ENCODE measurements at places on chromosomes 7 and 10. TPM values are rescaled to one million over a fixed set of nuclear protein-coding genes. Genes with fewer than 3 reads are reported as not detected.

ADAMTS14 gene
- total RNA-seq = 0.87 TPM

DNA sequence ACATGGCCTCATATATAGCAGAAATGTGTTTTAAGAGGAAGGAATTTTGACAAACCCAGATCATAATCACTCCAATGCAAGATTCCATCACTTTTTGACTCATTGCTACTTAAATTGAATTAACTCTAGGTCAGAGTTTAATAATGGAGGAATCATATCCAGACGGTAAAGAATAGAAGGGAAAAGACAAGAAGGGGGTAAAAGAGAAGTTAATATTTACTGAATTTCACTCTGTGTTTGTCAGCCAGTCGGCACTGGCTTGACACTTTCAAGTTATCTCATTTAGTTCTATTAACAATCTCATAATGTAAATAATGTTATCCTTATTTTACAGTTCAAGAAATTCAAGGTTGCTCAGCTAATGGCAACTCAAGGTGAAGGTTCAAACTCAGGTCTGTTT lies 147.5 kb downstream of the SEMA3A start:
- H3K4me3 ChIP-seq = no peak overlapping the region
- H3K27me3 ChIP-seq = no peaks in the 10 kb centered on the region
- no peaks in the 10 kb centered on the region for H3K36me3 ChIP-seq
- H3K27ac ChIP-seq = no peak overlapping the region

FEZF1 gene
- total RNA-seq = not detected

DNA sequence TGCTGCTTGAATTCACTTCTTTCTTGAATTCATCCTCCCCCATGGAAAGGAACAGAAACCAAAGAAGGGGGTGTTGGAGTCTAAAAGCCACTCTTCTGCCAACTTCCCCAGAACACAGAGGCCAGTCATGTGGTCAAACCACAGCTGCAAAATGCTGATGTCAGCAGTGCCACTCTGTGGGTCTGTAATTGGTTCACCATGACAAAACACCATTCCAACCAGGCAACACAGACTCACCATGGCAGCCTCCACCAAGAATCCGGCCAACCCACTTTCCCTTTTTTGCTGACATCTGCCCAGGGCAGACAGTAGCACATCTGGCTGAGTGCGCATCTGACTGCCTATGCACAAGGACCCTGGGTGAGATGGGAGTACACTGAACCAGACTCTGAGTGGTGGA lies 16.8 kb downstream of the OSBPL3 start:
- H3K27me3 ChIP-seq = no peaks in the 10 kb centered on the region
- peaks cover 6% of the 10 kb centered on the region for H3K4me1 ChIP-seq
- H3K36me3 ChIP-seq = no peaks in the 10 kb centered on the region
- H3K4me3 ChIP-seq = no peak overlapping the region
- no peak overlapping the region for H3K27ac ChIP-seq
- no peak for DNase-seq

- peak; percentile 3 for DNase-seq
- no peaks in the 10 kb centered on the region for H3K4me1 ChIP-seq
- H3K4me3 ChIP-seq = no peak overlapping the region
- H3K27ac ChIP-seq = no peak overlapping the region
- H3K27me3 ChIP-seq = no peaks in the 10 kb centered on the region
These were observed 175.8 kb upstream of the SORCS1 start for GRCh38 chr10:107340326-107340725.

OR2A1 gene
- total RNA-seq = not detected

CREB5 gene
- 27.9 TPM for total RNA-seq

GRCh38 chr10:127997271-127997670 lies 90.4 kb downstream of the PTPRE start:
- H3K27me3 ChIP-seq = no peaks in the 10 kb centered on the region
- no peaks in the 10 kb centered on the region for H3K36me3 ChIP-seq
- H3K27ac ChIP-seq = peak overlapping the region; percentile 15
- no peak overlapping the region for H3K4me3 ChIP-seq
- DNase-seq = no peak

DNA sequence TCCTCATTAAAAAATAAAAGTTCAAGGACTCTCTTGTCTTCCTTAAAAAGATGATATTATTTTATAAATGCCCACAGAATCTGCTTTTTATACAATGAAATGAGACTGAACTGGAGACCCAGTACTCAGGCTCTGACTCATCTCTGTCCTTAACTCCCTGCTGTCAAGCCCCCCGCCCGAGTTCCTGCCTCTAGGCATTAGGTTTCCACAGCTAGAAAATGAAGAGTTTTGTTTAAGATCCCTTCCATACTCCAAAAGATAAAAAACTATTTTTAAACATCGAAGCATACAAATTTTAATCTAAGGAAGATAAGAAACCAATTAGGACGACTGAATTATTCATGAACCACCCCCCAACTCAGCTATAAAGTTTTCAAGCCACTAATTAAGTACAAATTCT lies 97.7 kb upstream of the FEZF1 start:
- no peak overlapping the region for H3K4me3 ChIP-seq
- no peaks in the 10 kb centered on the region for H3K36me3 ChIP-seq
- DNase-seq = no peak
- no peaks in the 10 kb centered on the region for H3K4me1 ChIP-seq
- H3K27me3 ChIP-seq = no peaks in the 10 kb centered on the region

GRCh38 chr7:106054971-106055532 lies 57.1 kb downstream of the SYPL1 start:
- no peak overlapping the region for H3K27ac ChIP-seq
- no peaks in the 10 kb centered on the region for H3K36me3 ChIP-seq
- H3K4me1 ChIP-seq = peaks cover 3% of the 10 kb centered on the region
- peaks cover 2% of the 10 kb centered on the region for H3K27me3 ChIP-seq

TDRD1 gene
- not detected for total RNA-seq

NEURL1 gene
- total RNA-seq = 4.6 TPM

GRCh38 chr7:150737265-150738055 lies at the start of gene GIMAP5:
Gene GIMAP5 (plus strand): TSS chr7:150737418. CDS start chr7:150740885, 3,467 bp downstream.
- H3K27me3 ChIP-seq = peaks cover 38% of the 10 kb centered on the region
- no peak for DNase-seq
- no peak within 1 kb of the TSS for H3K27ac ChIP-seq
- H3K36me3 ChIP-seq = no peaks in the 10 kb centered on the region

- no peaks in the 10 kb centered on the region for H3K4me1 ChIP-seq
- H3K36me3 ChIP-seq = no peaks in the 10 kb centered on the region
- H3K27me3 ChIP-seq = no peaks in the 10 kb centered on the region
- H3K27ac ChIP-seq = no peak overlapping the region
These were observed 42.7 kb upstream of the PPP2R2D start for GRCh38 chr10:131858118-131858515.

NPSR1 gene
- total RNA-seq = not detected

ANKRD22 gene
- total RNA-seq = 4.2 TPM

DNA sequence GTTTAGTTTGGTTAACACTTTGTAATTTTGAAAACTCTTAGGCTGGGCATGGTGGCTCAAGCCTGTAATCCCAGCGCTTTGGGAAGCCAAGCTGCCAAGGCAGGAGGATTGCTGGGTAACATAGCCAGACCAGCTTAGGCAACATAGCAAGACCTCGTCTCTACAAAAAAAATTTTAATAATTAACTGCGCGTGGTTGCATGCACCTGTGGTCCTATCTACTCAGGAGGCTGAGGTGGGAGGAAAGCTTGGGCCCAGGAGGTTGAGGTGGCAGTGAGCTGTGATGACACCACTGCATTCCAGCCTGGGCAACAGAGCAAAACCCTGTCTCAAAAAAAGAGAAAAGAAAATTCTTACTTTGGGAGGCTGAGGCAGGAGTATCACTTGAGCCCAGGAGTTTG lies 18.2 kb downstream of the MYOZ1 start:
- no peak overlapping the region for H3K27ac ChIP-seq
- peaks cover 3% of the 10 kb centered on the region for H3K4me1 ChIP-seq

GRCh38 chr10:35092851-35093250 lies 2.7 kb upstream of the CUL2 start:
- no peaks in the 10 kb centered on the region for H3K27me3 ChIP-seq
- peaks cover 8% of the 10 kb centered on the region for H3K4me1 ChIP-seq
- H3K27ac ChIP-seq = no peak overlapping the region
- no peaks in the 10 kb centered on the region for H3K36me3 ChIP-seq
- no peak overlapping the region for H3K4me3 ChIP-seq

IFIT1B gene
- not detected for total RNA-seq

DNA sequence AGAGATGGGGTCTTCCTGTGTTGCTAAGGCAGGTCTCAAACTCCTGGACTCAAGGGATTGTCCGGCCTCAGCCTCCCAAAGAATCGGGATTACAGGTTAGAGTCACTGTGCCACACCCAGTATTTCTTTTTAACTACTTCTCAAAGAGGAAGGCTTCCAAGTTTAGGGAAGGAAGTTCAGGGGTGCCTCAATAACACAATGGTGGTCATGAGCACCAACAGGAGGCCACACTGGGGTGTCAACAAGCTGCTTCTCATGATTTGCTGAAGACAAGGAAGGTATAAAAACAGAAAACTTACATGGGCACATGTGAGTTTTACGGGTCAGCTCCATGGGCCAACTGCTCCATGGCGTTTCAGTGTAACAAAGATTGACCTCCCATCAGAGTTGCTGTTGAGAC lies 160.5 kb downstream of the TNS3 start:
- H3K36me3 ChIP-seq = no peaks in the 10 kb centered on the region
- H3K27me3 ChIP-seq = no peaks in the 10 kb centered on the region
- H3K27ac ChIP-seq = no peak overlapping the region
- no peaks in the 10 kb centered on the region for H3K4me1 ChIP-seq
- H3K4me3 ChIP-seq = no peak overlapping the region

CCL24 gene
- total RNA-seq = not detected

DNA sequence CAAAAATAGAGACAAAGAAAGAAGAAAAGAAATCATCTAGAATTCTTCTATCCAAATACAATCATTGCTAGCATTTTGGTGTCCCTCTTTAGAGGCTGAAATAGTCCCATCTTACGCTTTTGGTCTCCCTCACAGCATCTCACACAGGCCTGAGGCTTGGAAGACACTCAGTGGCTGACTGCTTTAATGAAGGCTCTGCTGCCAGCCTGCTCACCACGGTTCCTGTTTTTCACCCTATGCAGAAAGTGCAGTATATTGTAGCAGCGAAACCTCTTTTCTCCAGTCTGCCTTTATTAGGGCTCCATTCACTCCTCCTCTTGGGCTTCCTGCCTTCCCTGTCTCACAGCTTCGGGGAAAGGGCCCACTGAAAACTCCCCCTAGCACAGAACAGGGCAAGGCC lies 102.2 kb downstream of the JCAD start:
- H3K4me3 ChIP-seq = no peak overlapping the region
- DNase-seq = no peak
- no peaks in the 10 kb centered on the region for H3K27me3 ChIP-seq
- no peaks in the 10 kb centered on the region for H3K36me3 ChIP-seq
- H3K4me1 ChIP-seq = peaks cover 8% of the 10 kb centered on the region

- no peaks in the 10 kb centered on the region for H3K4me1 ChIP-seq
- H3K27ac ChIP-seq = no peak overlapping the region
- H3K27me3 ChIP-seq = no peaks in the 10 kb centered on the region
- H3K4me3 ChIP-seq = no peak overlapping the region
- H3K36me3 ChIP-seq = no peaks in the 10 kb centered on the region
- no peak for DNase-seq
These were observed 51.3 kb downstream of the ADK start for GRCh38 chr10:74202356-74202755.

CEP55 gene
- total RNA-seq = 3.6 TPM

DNA sequence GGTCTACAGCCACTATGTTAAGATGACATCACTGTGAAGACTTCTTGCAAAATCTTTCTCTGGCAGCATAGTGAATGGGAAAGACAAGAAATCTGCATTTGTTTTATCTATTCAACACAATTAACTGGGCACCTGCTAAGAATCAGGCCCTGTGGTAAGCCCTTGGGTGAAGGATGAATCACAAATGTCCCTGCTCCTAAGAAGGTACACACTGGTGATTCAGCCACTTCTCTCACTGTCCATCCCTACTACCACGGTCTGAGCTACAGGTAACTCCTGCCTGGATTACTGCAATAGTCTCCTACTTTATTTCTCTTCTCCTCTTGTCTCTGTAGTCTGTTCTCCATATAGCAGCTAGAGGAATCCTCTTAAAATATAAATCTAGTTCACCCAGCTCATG lies 116.1 kb downstream of the HIBADH start:
- no peak overlapping the region for H3K27ac ChIP-seq
- DNase-seq = no peak
- H3K4me1 ChIP-seq = peaks cover 12% of the 10 kb centered on the region
- H3K27me3 ChIP-seq = no peaks in the 10 kb centered on the region
- no peaks in the 10 kb centered on the region for H3K36me3 ChIP-seq

DNA sequence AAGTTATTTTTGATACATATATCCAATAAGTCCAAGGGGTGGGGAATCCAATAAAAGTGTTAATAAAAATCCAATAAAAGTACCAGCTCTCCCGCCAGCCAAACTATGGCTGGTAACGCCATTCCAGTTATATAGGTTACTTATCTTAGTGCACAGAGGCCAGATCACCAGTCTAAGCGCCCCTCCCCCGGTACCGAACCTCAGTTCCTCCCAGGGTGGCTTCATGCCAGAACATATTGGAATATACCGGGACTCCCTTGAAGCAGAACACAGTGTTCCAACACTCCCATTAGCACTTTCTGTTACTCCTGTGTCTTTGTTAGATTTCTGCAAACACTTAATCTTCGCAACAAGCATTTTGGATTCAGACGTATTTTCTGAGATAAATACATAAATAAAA lies 7.5 kb downstream of the FBH1 start:
- no peaks in the 10 kb centered on the region for H3K27me3 ChIP-seq
- H3K4me1 ChIP-seq = no peaks in the 10 kb centered on the region
- no peaks in the 10 kb centered on the region for H3K36me3 ChIP-seq
- H3K27ac ChIP-seq = no peak overlapping the region
- H3K4me3 ChIP-seq = no peak overlapping the region

GRCh38 chr7:29019896-29020295 lies 61.8 kb upstream of the TRIL start:
- DNase-seq = no peak
- no peaks in the 10 kb centered on the region for H3K27me3 ChIP-seq
- no peaks in the 10 kb centered on the region for H3K4me1 ChIP-seq
- H3K36me3 ChIP-seq = no peaks in the 10 kb centered on the region
- H3K27ac ChIP-seq = no peak overlapping the region
- no peak overlapping the region for H3K4me3 ChIP-seq

DNA sequence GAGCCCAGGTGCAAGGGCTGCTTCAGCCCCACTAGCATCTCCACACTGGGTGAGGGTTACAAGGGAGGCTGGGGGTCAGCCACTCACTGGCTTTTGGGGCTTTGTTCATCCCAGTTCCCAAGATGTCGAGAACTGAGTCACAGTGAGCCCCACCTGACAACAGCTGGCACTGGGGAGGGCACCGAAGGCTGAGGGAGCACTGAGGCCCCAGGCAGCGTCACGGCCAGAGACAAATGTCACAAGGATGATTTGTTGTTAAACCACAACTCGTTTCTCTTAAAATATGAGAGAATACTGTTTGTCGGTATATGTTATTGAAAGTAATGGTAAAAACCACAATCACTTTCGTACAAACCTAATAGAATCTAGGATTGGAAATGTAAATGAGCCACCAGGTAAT lies 219.9 kb downstream of the CELF2 start:
- H3K27me3 ChIP-seq = no peaks in the 10 kb centered on the region
- no peak overlapping the region for H3K4me3 ChIP-seq
- no peak overlapping the region for H3K27ac ChIP-seq

GRCh38 chr7:70635633-70636032 lies 496.3 kb upstream of the GALNT17 start:
- no peaks in the 10 kb centered on the region for H3K27me3 ChIP-seq
- no peak for DNase-seq
- H3K27ac ChIP-seq = no peak overlapping the region
- H3K36me3 ChIP-seq = no peaks in the 10 kb centered on the region

All from hepatocyte (in vitro differentiated cells).